ENCODE measurements at places on chromosomes 4 and X. TPM values are rescaled to one million over a fixed set of nuclear protein-coding genes. Genes with fewer than 3 reads are reported as not detected.

Gene PAGE2B
- not detected for total RNA-seq

Gene KIF4A
- 19.1 TPM for total RNA-seq

Gene GAGE13
- not detected for total RNA-seq

Gene PRDM8
- total RNA-seq, result 7.5 TPM

- no peak for DNase-seq
These were observed at the start of gene TACR3 for GRCh38 chr4:103719830-103720207. TACR3 (minus strand) TSS chr4:103719985; CDS start chr4:103719675, 310 bp downstream.

GRCh38 chr4:73740353-73740778 is at the start of gene CXCL8:
CXCL8 (plus strand) TSS chr4:73740569; CDS start chr4:73740659, 90 bp downstream.
- DNase-seq, result peak; percentile 87

DNA sequence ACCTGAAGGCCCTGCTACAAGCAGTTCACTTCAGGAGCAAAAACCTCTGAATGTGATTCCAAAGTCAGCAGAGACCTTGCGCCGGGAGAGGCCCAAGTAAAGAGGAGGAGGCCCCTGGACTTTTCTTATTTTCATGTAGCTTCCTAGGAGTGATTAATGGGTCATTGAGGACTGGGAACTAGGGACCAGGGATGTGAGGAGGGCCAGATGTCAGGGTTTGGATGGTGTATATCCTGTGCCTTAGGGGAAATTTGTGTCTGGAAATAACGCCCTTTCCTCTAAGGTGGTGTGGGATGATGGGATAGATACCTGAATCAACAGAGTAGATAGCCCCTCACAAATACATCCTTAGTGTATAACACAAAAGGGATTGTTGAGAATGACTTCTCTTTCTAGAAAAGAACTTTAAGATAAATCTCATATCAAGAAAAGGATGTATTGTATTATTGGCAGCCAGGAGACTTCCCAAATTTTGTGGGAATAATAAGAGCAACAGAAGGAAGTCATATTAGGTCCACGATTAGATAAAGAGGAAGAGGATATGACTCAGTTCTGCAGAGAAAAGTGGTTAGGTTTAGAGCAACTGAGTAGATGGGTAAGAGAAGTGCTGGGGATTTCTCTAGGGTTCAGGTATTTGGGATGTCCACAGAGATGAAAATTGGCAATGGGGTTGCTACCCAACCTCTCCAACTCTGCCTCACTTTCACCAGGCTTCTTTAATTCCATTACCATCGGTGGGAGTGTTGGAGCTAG is 1.1 kb downstream of the ITGB1BP2 start:
- DNase-seq, result no peak

DNA sequence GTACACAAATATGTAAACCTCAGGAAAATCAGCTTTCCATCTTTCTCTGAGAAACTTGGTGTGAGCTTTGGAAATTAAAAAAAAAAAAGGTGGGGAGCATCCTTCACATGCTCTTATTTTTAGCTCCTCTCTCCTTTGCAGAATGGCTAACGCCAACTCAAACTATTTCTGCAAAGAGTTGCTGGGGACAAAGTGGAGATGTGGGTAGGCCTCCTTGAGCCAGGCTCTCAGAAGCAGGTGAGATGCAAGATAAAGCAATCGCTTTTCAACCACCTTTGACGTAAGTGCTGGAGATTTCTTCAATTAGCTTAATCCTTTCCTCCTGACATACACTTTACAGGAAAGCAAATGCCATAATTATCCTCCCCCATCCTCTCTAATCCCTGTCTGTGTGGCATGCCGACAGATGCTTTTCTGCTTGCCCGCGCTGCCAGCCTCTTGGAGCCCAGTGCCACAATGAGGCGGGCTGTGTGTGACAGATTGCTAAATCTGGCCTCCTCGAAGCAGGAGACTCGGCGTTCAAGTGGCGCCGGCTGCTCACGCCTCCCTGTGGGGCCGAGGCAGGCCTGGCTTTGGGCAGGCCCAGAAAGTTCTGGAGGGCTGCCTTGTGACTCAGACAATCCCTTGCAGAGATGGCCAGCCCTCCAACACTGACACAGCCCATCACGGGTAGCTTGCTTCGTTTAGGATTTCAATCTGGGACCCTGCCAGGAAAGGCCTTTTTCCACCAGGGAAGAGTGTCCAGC is 64.9 kb upstream of the SOD3 start:
- DNase-seq, result no peak

DNA sequence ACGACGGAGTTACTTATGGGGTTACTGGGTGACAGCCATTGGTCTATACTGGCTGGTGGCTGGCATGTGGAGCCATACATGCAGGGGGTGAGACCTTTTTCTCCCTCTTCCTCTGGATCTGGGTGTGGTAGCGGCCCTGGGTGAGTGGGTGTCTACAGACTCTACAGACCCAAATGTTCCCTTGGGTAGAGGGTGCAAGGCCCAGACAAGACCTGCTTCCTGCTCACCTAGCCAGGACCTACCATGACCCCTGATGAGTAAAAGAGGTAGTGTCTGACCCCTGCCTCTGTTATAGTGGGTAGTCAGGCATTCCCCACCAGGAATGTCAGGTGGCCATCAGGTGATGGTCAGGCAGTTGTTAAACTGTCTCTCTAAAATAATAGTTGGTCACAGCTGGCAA is 66.8 kb downstream of the SLC2A9 start:
- DNase-seq, result no peak

- no peak for DNase-seq
These were observed 14.8 kb downstream of the SUV39H1 start for GRCh38 chrX:48711162-48711928.

DNA sequence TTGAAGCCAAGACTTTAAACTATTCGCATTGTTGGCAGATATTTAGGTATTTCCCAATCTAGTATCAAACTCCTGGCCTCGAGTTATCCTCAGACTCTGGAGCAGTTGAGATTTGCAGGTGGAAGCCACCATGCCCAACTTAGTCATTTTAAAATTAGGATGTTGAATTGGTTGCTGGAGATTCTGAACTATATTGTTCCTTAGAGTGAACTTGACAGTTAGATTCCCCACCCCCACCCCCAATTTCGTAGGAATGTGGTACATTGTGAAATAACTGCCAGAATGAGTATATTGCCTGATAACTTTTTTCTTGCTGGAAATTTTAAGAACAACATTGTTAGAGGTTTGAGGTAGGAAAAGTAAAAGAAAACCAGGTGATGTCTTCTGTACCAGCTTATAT is 2.3 kb downstream of the NOCT start:
- DNase-seq, result no peak

DNA sequence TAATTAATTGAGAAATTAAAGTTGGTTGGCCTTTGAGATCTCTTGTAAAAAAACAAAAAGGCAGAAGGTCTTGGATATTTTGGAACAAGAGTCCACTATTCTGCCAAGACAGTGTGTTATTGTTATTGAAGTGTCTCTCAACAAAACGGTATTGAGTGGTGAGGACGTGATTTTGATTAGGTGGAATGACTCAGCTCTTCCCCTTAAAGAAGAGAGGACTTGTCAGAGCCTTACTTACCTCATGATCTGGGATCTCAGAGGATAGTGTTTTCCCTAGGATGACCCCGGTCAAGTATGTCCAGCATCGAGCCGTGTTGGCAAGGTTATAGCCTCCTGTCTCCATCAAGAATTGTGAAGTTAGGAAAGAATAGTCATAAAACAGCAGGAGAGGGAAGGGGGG is 110.9 kb downstream of the HDAC8 start:
- no peak for DNase-seq

DNA sequence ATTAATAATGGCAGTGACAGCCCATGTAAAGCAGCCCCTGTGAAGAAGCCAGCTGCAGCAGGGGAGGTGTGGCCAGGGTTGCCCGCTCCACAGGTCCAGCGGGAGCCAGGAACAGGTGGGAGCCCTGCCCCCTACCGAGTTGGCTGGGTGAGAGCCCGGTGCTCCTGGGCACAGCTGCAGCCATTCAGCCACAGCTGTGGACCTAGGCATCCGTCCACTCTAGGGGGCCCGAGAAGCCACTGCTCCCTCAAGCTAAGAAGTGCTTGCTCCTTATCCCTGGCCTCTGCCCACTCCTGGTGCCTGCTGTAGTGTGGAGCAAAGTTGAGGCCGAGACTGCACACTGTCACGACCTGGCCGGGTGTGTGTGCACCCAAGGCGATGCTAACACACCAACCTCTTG is 1469.0 kb downstream of the PCDH7 start:
- DNase-seq, result no peak
